T-helper 22 cell (primary cell): ENCODE measurements at places on chromosomes 16 and 17.

GRCh38 chr17:38418693-38419507 lies 9.4 kb upstream of the ARHGAP23 start:
- DNase-seq: no peak

DNA sequence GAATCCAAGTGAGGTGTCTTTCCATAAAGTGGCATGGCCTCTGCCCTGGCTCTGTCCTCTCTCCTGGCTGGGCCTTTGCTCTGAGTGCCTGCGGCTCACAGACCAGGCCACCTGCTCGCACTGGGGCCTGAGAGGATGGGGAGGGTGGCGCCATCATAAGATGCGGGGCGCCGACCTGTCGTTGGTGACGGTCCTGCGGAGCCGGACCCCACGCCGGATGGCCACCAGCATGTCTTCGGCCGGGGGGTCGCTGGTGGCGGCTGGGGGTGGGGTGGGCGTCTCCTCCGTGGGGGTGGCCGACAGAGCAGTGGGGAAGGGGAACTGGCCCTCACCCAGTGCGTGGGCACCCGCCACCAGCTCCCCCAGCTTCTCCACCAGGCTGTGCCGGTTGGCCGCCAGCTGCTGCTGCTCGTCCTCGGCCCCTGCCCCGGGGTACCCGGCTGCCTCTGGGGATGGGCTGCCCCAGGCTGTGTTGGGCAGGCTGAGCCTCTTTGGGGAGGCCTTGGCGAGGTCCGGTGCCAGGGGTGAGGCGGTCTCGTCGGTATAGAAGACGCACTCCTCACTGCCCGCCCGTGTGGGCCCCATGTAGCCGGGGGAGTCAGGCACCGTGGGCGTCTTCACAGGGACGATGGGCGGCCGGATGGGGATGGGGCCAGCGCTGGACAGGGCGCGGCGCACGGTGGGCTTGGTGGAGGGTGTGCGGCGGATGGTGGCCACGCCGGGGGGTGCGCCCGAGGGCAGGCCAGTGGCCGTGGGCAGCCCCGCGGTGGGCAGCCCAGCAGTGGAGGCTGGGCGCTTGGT lies 17.4 kb downstream of the IL34 start:
- DNase-seq: no peak

GRCh38 chr16:4295581-4295980 lies 20.3 kb upstream of the GLIS2 start:
- DNase-seq: no peak

GRCh38 chr16:85422632-85423550 lies 190.2 kb upstream of the GSE1 start:
- DNase-seq: no peak

DNA sequence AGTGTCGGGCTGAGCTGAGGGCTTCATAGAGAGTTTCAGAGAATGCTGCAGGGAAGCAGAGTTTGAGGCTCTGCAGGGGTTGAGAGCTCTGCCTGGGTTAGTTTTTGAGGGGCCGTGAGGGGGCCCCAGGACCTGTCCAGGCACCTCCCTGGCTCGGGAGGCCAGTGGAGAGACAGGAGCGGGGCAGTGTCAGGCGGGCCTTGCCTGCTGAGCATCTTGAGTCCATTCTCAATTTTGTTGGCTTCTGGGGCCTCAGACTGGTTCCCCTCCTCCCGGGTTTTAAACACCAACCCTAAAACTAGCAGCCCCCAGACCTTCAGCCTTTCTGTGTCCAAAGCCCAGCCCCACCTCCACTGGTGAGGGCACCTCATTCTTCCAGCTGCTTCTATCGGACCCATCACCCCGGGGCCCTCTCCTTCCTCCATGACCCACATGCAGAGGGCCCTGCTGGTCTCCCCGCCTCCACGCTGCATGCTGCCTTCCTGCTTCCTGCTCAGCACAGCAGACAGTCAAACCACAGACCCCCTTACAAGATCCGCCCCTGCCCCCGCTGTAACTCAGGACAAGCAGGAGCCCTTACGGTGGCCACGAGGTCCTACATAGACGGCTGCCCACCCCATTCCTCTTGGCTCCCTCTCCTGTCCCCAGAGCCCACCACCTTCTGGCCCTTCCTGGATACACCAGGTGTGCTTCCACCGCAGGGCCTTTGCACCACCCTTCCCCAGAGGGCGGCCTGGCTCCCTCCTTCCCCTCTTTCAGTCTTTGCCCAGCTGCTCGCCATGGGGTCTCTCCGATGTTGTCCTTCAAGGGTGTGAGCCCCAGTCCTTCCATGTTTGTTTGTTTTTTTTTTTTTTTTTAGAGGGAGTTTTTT lies 3.8 kb downstream of the RNF213 start:
- DNase-seq: peak; percentile 38

GRCh38 chr17:36690190-36690589 lies 88.8 kb downstream of the MRM1 start:
- DNase-seq: no peak

DNA sequence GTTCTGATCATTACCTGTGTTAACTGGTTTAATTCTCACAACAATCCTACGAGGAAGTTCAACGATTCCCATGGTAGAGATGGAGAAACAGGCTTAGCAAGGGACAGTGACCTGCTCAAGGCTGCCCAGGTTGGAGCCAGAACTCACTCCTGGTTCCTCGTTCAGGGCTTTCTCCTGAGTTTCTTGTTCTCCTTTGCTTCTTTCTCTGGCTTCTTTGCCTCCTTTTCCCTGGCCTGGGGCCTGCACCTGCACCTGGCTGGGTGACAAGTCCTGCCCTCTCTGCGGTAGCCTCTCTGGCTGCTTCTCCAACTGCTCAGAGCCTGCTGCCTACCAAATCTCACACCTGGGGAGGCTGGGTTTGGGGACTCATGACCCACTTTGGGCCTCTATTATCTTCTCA lies 2.8 kb downstream of the CCL22 start:
- DNase-seq: no peak

GRCh38 chr16:3716831-3717234 lies 491 bp downstream of the TRAP1 start:
- DNase-seq: no peak

GRCh38 chr17:82287868-82288801 lies 14.6 kb upstream of the CSNK1D start:
- DNase-seq: no peak

DNA sequence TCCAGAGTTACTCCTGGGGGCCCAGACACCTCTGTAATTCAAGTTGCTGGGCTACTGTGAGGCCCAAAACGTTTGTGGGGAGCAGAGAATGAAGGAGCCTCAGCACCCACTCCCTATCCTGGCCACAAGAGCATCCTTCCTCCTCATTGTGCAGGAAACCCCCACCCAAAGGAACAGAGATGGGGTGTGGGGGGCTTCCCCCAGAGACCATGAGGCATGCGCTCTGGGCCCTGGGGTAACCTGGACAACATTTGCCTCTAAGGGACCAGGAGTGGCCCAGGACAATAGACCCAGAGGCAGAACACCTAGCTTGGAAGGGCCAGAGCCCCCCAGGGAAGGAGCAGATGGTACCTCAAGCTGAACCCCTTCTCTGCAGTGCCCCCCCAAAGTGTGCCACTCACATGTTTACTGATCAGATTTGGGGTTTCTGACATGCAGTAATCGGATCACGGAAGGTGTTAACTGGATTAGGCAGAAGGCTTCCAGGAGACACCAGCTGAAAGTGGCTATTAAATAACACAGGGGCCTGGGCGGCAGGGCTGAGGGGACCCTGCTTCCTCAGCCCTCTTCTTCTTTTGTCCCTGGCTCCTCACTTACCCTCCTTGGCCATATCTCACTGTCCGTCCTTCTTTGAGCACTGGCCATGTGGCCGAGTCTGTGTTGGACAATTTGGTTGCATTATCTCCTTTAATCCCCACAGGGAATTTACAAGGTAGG lies 50.8 kb downstream of the SDK2 start:
- no peak for DNase-seq

DNA sequence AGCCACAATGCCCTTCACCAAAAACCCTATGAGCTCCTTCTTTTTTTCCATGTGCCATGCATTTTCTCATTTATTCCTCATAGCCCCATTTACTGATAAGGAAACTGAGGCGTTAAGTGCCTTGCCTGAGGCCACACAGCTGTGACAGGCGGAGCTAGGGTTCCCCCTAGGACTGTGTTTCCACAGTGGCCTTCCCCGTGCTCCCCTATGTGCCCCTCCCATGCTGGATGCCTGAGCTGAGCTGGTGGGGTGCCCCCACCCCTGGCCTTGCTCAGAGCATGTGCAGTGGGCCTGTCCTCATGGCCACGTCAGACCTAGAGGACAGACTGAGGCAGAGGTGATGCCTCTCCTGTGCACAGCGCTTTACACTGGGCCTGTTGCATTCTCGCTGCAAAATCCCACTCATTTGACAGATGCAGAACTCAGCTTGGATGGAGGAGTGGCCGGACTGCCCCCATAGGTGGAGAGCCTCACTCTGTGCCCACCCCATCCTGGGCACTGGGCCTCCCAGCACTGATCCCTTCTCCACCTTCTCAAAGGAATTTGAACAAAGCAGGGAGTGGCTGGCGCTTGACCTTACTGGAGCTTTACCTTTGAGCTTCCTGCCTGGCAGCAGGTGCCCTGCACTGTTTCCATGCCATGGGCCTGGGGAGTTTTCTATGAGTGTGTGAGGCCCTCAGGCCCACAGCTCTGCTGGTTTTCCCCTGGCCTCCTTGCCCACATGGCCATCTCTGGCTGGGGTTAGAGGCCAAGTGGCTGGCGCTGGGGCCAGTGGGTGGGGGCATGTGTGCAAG lies 2.6 kb downstream of the MAP2K3 start:
- no peak for DNase-seq

GRCh38 chr17:76008208-76008607 lies 7.6 kb downstream of the CDK3 start:
- no peak for DNase-seq

- peak; percentile 11 for DNase-seq
These were observed 9.5 kb downstream of the FOXF1 start for GRCh38 chr16:86519649-86520316.

DNA sequence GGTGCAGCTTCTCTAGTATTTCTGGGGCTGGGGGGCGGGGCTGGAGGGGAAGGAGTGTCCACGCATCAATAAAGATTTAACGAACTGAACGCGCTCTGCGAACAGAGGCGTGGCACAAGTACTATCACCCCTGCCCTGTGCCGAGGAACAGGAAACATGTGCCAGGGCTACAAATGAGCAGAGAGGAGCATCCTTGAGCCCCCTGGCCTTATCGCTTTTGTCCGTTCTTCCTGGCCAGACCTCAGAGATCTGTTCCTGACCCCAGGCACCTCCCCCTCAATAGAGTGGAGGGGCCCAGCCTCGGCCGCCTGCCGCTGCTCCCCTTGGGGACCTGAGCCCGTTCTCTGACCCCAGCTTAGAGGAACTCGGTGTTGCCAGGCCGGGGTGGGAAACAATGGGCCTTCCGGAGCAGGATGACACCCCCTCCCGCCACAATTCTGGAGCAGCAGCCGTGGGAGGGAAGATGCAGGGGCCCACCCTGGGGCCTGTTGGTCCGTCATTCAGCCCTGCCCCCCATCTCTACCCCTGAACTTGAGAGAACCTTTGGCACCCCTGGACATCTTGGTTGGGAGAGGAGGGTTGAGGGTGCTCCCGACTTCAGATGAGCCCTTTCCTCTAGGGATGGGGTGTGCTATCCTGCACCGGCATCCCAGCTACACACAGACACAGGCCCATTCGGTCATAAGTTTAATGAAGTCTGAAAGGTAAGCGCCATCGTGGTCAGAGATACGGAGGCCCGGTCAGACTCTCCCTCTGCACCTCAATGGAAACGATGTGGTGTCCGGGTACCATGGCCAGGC lies 1.1 kb downstream of the NAA38 start:
- no peak for DNase-seq

DNA sequence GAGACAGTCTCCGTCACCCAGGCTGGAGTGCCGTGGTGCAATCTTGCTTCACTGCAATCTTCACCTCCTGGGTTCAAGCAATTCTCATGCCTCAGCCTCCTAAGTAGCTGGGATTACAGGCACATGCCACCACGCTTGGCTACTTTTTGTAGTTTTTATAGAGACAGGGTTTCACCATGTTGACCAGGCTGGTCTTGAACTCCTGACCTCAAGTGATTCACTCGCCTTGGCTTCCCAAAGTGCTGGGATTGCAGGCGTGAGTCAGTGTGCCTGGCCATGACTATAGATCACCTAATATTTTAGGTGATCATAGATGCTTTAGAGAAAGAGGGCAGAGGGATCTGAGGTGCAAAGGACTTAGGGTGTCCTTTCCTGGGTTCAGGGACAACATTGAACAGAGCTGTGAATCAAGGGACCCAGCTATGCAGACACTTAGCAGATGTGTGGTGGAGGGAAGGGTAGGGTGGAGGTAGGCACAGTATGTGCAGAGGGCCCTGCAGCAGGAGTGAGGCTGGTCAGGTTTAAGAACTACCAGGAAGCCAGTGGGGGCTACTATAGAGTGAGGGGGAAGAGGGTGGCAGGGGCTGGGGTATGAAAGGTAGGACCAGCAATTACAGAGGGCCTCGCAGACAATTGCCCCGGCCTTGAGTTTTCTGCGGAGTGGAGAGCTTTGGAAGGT lies 116.5 kb downstream of the CMIP start:
- DNase-seq: no peak

DNA sequence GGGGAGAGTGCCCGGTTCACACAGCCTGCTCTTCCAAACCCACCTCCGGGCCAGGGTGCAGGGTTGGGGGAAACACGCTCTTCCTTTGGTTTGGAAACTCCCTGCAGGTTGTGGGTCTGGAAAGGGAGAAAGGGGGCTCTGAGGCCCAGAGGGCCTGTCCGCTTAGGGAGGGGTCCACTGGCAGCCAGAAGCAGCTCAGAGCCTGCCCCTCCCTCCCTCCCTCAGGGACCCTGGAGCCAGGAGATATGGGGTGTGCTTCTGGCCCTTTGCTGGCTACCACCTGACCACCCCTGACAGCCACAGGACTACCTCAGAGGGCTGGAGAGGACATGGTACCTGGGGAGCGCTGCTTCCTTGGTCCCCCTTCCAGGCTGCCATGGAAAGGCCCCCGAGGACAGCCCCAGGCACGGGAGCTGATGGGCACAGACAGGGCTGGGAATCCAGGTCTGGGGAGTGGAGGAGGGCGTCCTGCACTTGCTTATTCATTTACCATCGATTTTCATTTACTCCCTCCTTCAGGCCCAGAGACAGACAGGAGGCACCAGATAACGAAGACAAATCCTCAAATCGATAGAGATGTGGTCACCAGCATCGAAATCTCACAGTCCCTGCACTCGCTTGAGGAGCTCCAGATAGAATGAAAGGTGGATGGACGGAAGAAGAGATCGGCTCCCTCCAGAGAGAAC lies 48.4 kb upstream of the DOC2B start:
- DNase-seq: no peak

DNA sequence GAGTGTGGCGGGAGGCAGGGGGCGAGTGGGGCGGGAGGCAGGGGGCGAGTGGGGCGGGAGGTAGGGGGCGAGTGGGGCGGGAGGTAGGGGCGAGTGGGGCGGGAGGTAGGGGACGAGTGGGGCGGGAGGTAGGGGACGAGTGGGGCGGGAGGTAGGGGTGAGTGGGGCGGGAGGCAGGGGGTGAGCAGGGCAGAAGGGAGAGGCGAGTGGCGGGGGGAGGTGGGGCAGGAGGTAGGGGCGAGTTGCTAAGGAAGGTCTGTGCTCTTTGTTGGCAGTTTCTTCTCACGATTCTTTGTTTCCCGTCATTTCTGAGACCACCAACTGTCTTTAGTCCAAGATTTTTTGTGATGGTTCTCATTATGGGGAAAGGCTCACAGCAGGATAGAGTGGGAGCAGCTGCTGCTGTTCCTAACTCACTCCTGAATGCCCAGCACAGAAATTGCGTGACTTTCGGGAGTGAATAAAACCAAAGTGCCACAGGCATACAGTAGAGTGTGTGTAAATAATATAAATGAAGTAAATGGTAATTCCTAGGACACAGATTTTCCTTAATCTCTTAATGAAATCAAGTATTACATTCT lies 44.7 kb downstream of the COG7 start:
- DNase-seq: no peak
